T follicular helper cell (primary cell): ENCODE measurements at places on chromosomes 7 and 10.
A peak's percentile ranks its signal among the peaks of the same experiment; 100 is the strongest.

DNA sequence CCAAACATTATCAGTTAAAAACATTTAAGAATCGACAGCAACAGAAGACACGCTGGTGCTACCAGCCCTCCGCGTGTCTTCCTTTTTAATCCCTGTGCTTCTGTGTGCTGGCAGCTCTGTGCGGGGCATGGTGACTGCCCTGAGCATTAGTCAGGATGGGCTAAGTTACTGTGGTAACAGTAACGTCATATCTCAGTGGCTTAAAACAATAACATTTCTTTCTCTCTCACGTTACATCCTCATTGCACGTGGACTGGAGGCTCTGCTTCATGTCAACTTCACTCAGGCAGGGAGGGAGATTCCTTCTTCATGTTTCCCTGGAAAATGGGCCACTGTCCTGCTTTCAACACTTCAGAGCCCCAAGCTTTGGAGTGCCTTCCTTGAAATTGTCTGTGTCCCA lies 378.5 kb downstream of the CCSER2 start:
- no peak for DNase-seq

DNA sequence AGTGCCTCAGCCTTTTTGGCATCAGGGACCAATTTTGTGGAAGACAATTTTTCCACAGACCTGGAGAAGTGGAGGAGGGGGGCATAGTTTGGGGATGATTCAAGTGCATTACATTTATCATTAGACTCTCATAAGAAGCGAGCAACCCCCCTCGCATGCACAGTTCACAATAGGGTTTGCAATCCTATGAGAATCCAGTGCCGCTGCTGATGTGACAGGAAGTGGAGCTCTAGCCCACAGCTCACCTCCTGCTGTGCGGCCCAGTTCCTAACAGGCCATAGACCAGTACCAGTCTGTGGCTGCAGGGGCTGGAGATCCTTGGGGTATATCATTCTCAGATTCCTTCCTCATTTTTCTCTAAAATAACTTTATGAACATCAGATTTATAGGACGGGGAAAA lies 50.8 kb downstream of the ATAD1 start:
- DNase-seq, result no peak

DNA sequence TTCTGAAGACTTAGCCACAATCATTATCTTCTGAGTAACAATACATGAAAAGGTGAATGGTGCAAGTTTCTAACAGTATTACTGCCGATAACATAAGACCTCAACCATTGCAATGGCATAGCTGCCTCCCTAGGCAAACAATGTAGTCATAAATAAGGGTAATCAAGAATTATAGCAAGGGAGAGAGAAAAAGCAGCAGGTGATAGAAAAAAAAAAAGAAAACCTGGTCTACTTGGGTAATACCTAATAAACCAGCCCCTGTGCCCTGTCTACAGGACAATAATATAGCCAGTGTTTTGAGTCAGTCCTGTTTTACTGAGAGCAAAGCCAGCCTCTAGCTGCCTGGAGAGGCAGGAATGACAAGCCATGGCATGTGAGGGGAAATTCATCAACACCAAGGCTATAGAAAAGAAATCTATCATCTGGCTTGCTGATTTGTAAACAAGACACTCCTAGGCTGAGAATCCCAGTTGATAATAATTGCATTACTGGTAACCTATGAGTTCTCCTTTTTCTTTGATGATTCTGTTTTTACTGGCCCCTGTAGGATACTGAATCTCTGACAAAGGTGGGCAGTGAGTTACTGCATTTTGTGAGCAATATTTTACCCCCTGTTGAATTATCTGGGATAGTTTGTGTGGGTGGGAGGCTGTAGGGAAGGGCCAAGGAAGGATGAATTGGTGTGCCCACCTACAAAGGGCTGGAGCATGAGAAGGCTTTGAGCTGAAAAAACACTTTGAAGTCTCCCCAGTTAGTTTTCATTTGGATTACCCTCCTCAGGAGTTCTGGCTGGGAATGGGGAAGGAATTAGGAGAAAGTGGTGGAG lies 1.7 kb upstream of the WEE2 start:
- no peak for DNase-seq

- no peak for DNase-seq
These were observed 1.9 kb downstream of the UBN2 start for GRCh38 chr7:139232904-139233303.

GRCh38 chr10:28478646-28479045 lies 54.3 kb upstream of the WAC start:
- DNase-seq, result no peak

GRCh38 chr7:1889556-1890181 lies 219.6 kb downstream of the ELFN1 start:
- no peak for DNase-seq

GRCh38 chr10:98170249-98171117 lies 36.0 kb downstream of the R3HCC1L start:
- no peak for DNase-seq

DNA sequence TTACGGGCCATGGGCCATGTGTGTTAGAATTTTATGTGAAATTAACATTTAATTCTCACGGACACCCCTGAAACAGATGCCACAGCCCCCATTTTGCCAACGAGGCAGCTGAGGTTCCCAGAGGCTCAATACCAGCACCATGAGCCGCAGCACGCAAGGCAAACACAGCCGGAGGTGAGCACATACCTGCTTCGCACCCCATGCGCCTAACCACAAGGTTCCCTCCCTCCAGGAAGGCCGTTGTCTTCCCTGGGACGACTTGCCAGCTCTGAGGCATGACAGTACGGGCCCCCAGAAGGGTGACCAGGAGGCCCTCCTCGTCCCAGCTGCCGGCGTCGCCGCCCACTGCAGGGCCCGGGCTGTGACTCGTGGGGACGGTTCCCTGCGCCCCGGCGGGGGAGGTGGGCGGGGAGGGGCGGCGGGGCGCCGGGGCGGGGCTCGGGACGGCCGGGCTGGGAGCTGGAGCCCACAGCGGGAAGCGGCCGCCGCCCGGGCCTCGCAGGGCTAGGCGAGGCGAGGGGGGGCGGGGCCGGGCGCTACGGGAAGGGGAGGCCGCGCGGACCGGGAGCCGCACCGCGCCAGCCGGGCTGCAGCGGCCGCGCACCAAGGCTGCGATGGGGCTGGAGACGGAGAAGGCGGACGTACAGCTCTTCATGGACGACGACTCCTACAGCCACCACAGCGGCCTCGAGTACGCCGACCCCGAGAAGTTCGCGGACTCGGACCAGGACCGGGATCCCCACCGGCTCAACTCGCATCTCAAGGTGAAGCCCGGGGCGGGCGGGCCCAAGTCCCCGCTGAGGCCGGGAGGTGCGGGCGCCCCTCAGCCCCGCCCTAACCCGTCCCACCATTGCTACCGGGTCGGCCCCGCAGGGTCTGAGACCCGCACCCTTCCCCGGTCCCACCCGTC lies at the start of gene CAV2:
CAV2 (plus strand) TSS at position 571 of the 910 bp plus-strand sequence; CDS start at position 615, 44 bp downstream.
- DNase-seq, result no peak

- DNase-seq, result no peak
These were observed 134.7 kb upstream of the RHOBTB1 start for GRCh38 chr10:61078542-61079275.

DNA sequence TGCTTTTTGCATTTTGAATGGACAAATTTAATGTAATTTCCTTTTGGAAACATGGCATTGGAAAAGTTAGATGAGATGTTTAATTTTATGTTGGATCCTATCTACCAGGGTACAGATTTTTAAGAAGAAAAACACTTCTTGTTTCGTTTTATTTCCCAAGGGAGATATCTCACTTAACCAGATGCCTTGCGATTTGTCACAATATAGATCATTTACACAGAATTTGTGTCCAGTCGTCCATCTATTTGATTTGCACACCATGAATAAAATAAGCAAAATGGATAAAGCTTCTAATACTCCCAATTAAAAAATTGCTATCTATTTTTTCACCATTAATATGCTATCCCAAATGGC lies 25.7 kb downstream of the HDAC9 start:
- DNase-seq, result no peak

- no peak for DNase-seq
These were observed 47.2 kb downstream of the OSBPL3 start for GRCh38 chr7:24932815-24933214.

GRCh38 chr10:6053816-6054631 lies 8.1 kb downstream of the IL2RA start:
- no peak for DNase-seq

- no peak for DNase-seq
These were observed 12.9 kb downstream of the TECTB start for GRCh38 chr10:112295853-112296830.

DNA sequence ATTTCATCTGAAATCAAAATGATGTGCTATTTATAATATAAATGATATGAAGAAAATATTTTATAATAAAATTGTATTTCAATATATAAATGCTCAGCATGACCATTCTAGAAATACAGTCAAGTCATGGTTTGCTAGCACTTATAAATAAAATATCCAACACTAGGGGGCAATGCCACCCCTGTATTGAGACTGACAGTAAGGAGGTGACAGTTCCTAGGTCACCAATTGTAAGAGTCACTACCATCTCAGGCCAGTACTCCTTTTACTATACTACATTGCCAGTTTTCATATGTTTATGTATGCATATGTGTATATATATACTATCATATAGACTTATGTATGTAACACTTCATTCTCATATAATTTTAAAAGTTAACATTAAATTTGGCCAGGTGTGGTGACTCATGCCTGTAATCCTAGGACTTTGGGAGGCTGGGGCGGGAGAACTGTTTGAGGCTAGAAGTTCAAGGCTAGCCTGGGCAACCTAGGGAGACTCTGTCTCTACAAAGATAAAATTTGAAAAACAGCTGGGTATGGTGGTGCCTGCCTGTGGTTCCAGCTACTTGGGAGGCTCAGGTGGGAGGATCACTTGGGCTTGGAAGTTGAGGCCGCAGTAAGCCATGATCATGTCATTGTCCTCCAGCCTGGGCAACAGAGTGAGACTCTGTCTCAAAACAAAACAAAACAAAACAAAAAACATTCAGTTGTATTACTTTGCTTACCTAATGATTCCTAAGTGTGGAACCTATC lies 2.4 kb upstream of the CNOT4 start:
- peak; percentile 6 for DNase-seq

- no peak for DNase-seq
These were observed 7.6 kb upstream of the TMEM236 start for GRCh38 chr10:17744341-17744861.

DNA sequence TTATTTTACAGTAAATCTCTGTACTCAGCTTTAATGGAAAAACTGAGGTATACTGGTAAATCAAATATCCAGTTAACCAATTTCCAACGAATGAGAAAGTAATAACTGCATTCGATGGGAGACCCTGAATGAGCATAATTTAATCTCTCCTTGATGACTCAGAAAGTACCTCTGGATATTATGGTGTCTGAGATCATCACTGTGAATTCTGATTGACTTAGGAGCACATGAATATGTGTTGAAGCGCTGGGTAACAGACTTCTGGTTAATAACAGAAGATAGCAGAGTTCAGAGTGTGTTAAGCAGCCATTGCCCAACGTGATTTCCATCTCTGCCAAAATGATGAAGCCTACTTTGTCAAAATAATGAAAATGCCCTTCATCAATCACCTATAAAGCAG lies 116.6 kb downstream of the NRP1 start:
- DNase-seq, result no peak

DNA sequence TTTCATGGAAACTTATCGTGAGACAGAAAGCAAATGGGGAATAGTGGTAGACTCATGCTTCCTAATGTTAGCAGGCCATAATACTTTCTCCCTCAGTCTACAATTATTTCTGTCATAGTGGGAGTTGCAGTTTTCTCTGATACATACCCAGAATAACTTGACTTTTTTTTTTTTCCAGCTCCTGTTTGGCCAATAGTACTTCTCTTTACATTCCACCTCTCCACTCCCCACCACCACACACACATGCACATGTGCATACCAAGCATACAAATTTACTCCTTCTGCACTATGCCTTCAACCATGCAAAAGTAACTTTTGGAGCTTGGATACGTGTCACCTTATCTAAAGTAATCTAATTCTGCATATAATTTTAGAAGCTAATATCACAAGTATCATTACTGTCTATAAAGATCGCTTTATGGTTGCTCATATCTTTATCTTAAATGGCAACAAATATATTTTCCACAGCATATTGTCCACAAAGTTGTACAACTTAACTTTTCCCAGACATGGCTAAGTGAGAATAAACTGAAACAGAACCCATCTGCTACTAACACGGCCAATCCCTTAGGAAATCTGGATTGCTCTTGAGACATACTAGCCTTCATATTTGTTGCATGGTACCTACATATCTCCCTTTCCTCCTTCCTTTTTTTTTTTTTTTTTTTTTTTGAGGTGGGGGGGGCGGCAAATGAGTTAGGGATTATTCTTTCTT lies 49.0 kb downstream of the TES start:
- no peak for DNase-seq

DNA sequence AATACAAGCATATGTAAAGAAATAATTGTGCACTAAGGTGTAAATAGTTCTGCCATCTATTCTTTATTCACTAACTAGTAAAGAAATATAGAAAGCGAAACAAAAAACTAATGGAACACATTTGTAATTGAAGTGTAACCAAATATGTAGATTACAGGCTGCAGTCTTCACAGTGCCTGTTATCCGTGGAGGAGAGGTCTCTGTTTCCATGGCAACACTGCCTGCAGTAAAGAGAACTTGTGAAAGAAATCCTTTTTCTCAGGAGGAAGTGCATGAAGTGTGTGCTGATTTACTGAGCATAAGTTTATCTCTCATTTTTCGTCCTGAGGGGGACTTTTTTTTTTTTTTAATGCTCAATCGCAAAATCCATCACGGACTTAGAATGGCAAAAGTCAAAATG lies 102.5 kb downstream of the APBB1IP start:
- no peak for DNase-seq

GRCh38 chr7:114417290-114417689 lies 2.7 kb downstream of the FOXP2 start:
- no peak for DNase-seq

GRCh38 chr10:96964131-96964530 lies 132.0 kb downstream of the LCOR start:
- DNase-seq, result no peak

DNA sequence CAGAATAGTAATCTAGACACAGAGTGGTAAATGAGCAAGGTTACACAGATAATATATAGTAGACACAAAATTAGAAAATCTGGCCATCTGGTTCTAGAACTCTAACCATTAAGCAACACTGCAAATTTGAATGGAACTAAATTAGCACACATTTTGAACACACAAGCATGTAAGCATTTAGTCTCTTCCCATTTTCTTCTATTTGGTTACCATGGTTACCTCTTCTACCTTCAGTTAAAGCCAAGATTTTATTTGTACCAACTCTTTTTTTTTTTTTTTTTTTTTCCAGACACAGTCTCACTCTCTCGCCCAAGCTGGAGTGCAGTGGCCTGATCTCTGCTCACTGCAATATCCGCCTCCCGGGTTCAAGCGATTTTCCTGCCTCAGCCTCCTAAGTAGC lies 790.5 kb downstream of the MAGI2 start:
- no peak for DNase-seq

GRCh38 chr10:110354322-110354766 lies 49.6 kb upstream of the SMNDC1 start:
- peak; percentile 67 for DNase-seq

DNA sequence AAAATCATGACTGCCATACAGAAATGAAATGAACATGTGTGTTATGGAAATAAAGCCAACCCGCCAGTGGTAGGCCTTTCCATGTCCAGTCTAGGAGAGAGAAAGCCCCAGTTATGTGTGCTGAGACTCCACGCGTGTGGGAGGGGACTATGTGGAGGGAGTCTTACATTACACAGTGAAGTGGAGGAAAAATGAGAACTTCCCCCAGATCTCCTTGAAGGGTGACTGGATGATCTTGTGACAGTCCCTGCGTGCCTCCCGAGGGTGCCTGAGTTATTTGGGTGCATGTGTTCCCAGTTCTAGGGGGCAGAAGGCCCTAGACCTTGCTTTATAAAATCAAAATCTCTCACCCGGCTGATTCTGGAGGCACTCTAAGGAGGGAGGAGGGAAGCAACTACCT lies 24.2 kb downstream of the UPP1 start:
- DNase-seq, result no peak
